ENCODE measurements at places on chromosomes 7 and 10. TPM values are rescaled to one million over a fixed set of nuclear protein-coding genes. Genes with fewer than 3 reads are reported as not detected.

The C10orf143 gene
- 1.3 TPM for total RNA-seq

The LRRC17 gene
- total RNA-seq: 4.9 TPM

The ARMS2 gene
- total RNA-seq: not detected

The SPDYE16 gene
- not detected for total RNA-seq

The GPNMB gene
- total RNA-seq: 284 TPM

The NEBL gene
- total RNA-seq: not detected

The UNCX gene
- 0.12 TPM for total RNA-seq

Measured in hair follicle dermal papilla cell (primary cell).